ENCODE measurements at places on chromosomes 12 and 14. TPM values are rescaled to one million over a fixed set of nuclear protein-coding genes. Genes with fewer than 3 reads are reported as not detected.

GRCh38 chr14:35374263-35374712, 30.3 kb downstream of the NFKBIA start:
- no peak for DNase-seq
- no peak overlapping the region for H3K27ac ChIP-seq
- peaks cover 5% of the 10 kb centered on the region for H3K4me1 ChIP-seq
- no peaks in the 10 kb centered on the region for H3K36me3 ChIP-seq

Gene AMN1
- 3.8 TPM for total RNA-seq

GRCh38 chr14:63438065-63438757, 105.0 kb downstream of the PPP2R5E start:
- DNase-seq, result peak; percentile 6
- no peak overlapping the region for H3K27ac ChIP-seq
- no peaks in the 10 kb centered on the region for H3K27me3 ChIP-seq
- H3K4me1 ChIP-seq, result peaks cover 13% of the 10 kb centered on the region

Gene SLCO1B1
- not detected for total RNA-seq

DNA sequence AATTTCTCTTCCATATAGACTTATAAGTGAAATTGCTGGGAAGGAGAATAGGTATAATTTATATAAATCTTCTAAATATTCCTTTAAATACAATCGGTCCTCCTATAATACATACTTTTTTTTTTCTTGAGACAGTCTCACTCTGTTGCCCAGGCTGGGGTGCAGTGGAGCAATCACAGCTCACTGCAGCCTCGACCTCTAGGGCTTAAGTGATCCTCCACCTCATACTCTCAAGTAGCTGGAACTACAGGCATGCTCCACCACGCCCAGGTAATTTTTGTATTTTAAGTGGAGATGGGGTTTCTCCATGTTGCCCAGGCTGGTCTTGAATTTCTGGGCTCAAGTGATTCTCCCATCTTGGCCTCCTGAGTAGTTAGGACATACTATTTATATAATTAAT, 29.7 kb upstream of the NPFF start:
- no peak for DNase-seq
- H3K27me3 ChIP-seq, result no peaks in the 10 kb centered on the region
- H3K27ac ChIP-seq, result no peak overlapping the region
- H3K4me3 ChIP-seq, result no peak overlapping the region
- no peaks in the 10 kb centered on the region for H3K4me1 ChIP-seq

DNA sequence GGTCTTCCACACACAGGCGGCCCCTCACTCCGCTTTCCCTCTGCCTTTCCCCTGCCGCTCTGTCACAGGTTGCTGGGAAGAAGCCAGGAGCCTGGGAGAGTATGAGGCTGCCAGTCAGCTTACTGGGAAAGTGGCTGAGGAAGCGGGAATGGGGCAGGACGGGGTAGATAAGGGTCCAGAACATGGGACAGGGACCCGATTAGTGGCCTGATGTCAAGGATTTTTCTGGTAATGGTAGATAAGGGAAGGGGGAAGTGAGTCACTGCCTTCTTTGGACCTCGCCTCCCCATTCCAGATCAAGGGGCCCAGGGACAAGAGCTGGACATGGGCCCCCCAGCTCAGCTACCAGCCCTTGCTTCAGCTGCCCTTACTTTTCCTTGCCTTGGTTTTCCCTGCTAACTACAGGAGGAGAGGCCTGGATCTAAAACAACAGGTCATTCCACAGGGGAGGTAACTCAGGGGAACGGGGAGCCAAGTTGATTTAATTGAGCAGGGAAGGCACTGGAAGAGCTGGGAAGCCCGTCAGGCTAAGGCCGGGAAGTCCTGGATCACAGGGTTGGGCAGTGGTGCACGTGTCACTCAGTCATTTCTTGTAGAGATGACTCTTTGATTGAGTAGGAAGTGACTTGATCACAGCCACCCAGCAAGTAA, 3.5 kb upstream of the LPAR5 start:
- no peak for DNase-seq
- H3K36me3 ChIP-seq, result no peaks in the 10 kb centered on the region
- no peaks in the 10 kb centered on the region for H3K27me3 ChIP-seq
- H3K27ac ChIP-seq, result peak overlapping the region; percentile 54

- no peak overlapping the region for H3K27ac ChIP-seq
- no peak for DNase-seq
- H3K4me3 ChIP-seq, result no peak overlapping the region
These were observed 61.6 kb downstream of the BEGAIN start for GRCh38 chr14:100525615-100526014.

Gene KCNJ8
- total RNA-seq, result not detected

GRCh38 chr12:92134638-92135274, 10.9 kb downstream of the BTG1 start:
- no peak for DNase-seq
- H3K27me3 ChIP-seq, result no peaks in the 10 kb centered on the region
- H3K36me3 ChIP-seq, result peaks cover under 1% of the 10 kb centered on the region
- peaks cover 70% of the 10 kb centered on the region for H3K4me1 ChIP-seq
- H3K27ac ChIP-seq, result peak overlapping the region; percentile 0
- peak overlapping the region; percentile 26 for H3K4me3 ChIP-seq

Gene FGFR1OP2
- 50.4 TPM for total RNA-seq

DNA sequence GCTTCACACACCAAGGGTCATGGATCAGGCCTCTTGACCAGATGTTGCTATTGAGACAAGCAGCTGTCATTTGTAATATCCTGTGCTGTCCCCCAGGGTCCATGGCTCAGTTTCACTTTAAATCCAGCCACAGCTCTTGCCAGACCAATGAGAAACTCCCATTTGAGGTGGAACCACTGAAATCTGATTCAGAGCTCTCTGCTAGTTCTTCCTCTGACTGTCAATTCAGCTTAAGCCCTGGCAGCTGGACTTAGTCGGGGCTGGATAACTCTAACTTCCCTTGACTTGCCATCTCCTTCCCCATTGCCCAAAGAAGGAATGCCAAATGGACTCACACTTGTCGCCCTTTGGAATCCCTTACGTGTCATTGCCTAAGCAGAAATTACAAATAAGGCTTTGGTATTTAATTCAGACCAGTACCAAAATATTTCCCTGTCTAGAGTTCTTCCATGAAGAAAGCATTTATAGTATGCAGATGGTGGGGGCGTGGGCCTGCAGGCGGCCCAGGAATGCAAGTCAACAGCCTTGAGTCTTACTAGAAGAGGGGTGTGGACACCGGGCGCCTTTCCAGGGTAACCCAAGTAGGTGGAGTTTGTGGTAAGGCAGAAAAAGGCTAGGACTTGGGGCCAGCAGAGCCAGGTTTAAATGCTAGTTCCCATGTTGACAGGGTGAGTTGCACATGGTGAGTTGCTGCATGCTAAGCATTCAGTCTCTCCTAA, 96.9 kb upstream of the TMPO start:
- no peaks in the 10 kb centered on the region for H3K27me3 ChIP-seq
- no peak for DNase-seq
- H3K36me3 ChIP-seq, result no peaks in the 10 kb centered on the region
- no peak overlapping the region for H3K4me3 ChIP-seq

Gene TSPAN11
- not detected for total RNA-seq

GRCh38 chr12:120367233-120367923, 1.6 kb downstream of the MSI1 start:
- H3K36me3 ChIP-seq, result no peaks in the 10 kb centered on the region
- no peak overlapping the region for H3K4me3 ChIP-seq
- DNase-seq, result no peak
